ENCODE measurements at places on chromosomes 11 and 22. TPM values are rescaled to one million over a fixed set of nuclear protein-coding genes. Genes with fewer than 3 reads are reported as not detected.

The SH3BP1 gene
- total RNA-seq, result 8.3 TPM

The COMT gene
- total RNA-seq, result 94.1 TPM

The SCN2B gene
- not detected for total RNA-seq

GRCh38 chr11:86644291-86644690 lies 28.1 kb downstream of the ME3 start:
- H3K27me3 ChIP-seq, result no peaks in the 10 kb centered on the region
- peaks cover 13% of the 10 kb centered on the region for H3K36me3 ChIP-seq
- H3K27ac ChIP-seq, result no peak overlapping the region
- peaks cover 29% of the 10 kb centered on the region for H3K4me1 ChIP-seq
- DNase-seq, result no peak
- H3K4me3 ChIP-seq, result no peak overlapping the region

The TYMP gene
- 9.0 TPM for total RNA-seq

The OR2D2 gene
- not detected for total RNA-seq

- peaks cover 51% of the 10 kb centered on the region for H3K4me1 ChIP-seq
- H3K36me3 ChIP-seq, result no peaks in the 10 kb centered on the region
- no peaks in the 10 kb centered on the region for H3K27me3 ChIP-seq
- H3K27ac ChIP-seq, result peak overlapping the region; percentile 69
- peak overlapping the region; percentile 77 for H3K4me3 ChIP-seq
Measured at GRCh38 chr22:25403284-25403810, 161.1 kb upstream of the GRK3 start.

The ATM gene
- total RNA-seq, result 72.1 TPM

The P2RX6 gene
- 2.6 TPM for total RNA-seq

GRCh38 chr11:47020793-47021526 lies 84.4 kb downstream of the CSTPP1 start:
- H3K27me3 ChIP-seq, result no peaks in the 10 kb centered on the region
- H3K27ac ChIP-seq, result no peak overlapping the region
- no peaks in the 10 kb centered on the region for H3K4me1 ChIP-seq
- H3K4me3 ChIP-seq, result no peak overlapping the region
- no peak for DNase-seq

The GAB4 gene
- not detected for total RNA-seq

The MPZL3 gene
- 0.37 TPM for total RNA-seq
